NCI-H82 (cell line): ENCODE measurements at places on chromosomes 13 and 19.

- DNase-seq, result no peak
These were observed 416.6 kb downstream of the KLF12 start for GRCh38 chr13:73717632-73718031.

DNA sequence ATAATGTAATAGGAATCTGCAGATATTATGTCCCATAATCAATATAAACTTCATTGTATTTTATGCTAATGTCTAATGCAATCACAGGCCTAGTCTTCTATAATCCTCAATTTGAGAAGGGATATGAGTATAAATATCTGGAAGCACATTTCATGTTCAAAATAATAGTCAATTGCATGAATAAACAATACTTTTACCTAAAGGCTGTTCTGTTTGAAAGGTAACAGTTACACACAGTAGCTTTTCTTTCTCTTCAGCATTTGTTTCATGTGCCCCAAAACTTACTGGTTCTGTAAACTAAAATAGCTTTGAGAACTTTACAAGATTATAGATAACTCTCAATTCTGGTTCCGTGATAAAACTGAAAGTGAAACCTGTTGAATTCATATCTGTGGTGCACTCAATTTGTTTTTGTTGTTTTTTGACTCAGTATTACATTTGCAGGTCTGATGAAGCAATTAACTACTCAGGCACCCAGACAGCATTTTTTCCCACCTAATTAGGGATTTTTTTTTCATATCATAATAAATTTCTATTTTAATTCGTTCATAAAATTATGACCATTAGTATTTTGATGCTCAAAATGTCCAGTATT lies 1193.8 kb downstream of the SLITRK1 start:
- DNase-seq, result no peak

DNA sequence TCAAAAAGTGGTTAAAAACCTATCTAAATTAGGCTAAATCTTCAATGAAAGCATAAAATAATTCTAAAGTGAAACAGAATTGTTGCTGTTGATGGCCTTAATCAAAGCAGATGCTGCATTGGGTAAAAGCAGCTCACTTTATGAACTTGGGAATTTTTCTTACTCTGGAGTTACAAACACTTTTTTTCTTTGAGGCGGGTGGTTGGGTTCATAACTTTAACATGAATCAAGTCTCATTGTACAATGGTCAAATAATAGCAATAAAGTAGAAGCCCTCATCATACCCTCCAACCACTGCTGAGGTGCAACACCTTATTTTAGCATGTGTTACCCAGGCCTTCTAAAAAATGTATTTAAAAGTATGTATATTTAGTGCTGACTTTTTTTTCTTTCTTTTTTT lies 29.1 kb downstream of the NUP58 start:
- no peak for DNase-seq

DNA sequence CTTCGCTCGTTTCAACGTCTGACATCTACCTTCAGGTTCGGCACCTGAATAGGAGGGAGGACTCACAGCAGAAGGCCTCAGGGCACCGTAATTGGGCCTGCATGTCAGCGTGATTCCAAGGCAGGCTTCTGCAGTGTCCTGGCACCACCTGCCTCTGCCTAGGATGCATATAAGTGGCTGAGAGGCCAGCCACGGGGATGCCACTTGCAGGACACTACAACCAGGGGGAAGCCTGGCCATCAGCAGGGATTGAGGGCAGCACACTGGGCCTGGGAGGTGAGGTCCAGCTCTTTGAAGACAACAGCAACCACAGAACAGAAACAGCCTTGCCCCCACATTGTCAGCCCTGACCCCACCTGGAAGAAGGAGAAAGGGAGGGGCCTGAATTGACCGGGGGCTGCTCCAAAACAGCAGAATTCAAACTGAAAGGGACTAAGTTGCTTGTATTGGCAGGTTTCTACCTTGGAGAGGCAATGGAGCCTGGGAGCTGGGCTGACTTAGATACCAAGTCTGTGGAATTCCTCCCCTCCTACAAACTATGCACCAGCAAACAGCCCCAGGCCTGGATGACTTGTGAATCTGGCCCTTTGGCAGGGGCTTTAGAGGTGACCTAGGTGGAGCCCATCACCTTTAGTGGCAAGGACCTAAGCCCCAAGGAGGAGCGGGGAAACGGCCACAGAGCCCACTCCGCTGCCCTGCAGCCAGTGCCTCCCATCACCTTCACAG lies 34.1 kb upstream of the POMP start:
- DNase-seq, result no peak

GRCh38 chr19:50486823-50487515 lies 10.3 kb upstream of the GARIN5A start:
- peak; percentile 60 for DNase-seq

- DNase-seq, result no peak
These were observed 103.5 kb downstream of the POSTN start for GRCh38 chr13:37495046-37495445.

DNA sequence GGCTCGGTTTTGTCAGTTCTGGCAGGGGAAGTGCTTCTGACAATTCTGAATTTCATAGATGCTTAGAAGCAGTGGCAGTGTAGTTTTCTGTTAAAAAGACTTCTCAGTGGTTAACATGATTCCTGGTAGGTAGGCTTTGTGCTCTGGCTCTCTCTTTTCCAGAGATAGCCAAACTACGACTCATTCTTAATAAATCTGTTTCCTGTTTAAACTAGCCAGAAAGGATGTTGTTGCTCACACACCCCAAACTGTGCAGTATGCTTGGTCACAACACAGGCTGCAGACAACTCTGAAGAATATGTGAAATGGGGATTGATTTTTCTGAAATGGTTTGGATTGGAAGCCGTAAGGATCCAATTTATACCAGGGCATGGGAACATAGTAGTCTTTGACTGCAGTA lies 711.5 kb downstream of the PCDH17 start:
- no peak for DNase-seq

- no peak for DNase-seq
These were observed 384.5 kb upstream of the GPC6 start for GRCh38 chr13:92842145-92842544.

DNA sequence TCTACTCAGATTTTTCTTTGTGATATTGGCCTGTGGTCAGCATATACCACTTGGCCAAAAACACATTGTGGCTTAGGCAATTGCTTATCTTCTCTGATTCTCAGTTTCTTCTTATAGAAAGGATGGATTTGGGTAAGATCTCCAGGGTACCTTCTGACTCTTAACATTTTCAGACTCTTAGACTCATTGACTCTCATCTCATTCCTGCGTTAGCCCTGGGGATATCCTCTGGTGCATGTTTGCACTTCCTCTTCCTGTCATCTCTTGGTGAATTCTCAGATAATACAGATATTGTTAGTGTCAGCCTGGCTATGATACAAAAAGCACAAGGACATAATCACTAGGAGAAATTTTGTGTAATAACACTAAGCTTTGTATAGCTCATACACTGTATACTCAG lies 492.5 kb upstream of the GPC6 start:
- no peak for DNase-seq
